ENCODE measurements at places on chromosomes 1 and 21.
A peak's percentile ranks its signal among the peaks of the same experiment; 100 is the strongest.

GRCh38 chr21:10627316-10627863 lies 106.0 kb downstream of the TPTE start:
- DNase-seq, result no peak

- no peak for DNase-seq
Observed at GRCh38 chr1:29835406-29835805, 599.1 kb downstream of the PTPRU start.

DNA sequence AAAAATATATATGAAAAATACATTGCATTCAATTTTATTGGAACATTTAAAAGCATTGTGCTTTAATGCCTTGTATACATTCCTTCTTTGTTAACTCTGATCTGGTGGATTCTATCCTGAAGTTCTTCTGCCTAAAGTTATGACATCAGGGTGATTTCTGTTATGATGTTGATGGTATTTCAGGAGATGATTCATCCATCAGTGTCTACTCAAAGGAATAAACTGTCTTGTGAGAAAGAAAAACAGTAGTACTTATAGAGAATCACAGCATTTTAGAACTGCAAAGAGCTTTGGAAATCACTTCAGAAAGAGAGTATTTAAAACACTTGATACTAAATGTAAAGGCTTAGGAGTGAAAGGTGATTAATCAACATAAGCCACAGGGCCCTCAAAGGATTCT lies 155.7 kb downstream of the PTPRC start:
- no peak for DNase-seq

GRCh38 chr1:145695821-145696629 lies 11.1 kb downstream of the PDZK1 start:
- DNase-seq, result no peak

DNA sequence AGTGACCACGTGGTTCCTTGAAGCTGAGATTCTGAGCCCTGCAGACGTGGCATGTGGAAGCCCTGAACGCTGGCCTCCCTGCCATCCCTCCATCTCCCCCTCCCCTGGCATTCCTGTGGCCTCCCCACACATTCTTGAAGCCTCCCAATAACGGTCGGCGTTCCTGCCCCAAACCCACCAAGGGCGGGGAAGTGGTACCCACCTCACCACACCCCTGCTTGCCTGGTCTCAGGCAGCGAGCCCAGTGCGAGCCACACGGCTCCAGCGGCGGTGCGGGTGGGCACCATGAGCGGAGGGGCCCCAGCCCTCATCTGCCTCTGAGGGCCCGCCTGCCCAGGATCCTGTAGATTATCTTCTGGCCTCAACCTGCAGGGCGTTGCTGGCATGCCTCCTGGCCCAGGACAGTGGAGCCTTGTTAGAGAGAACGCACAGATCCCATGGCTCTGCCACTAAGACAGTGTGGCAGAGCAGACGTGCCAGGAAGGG lies 20.6 kb upstream of the PRELP start:
- no peak for DNase-seq

DNA sequence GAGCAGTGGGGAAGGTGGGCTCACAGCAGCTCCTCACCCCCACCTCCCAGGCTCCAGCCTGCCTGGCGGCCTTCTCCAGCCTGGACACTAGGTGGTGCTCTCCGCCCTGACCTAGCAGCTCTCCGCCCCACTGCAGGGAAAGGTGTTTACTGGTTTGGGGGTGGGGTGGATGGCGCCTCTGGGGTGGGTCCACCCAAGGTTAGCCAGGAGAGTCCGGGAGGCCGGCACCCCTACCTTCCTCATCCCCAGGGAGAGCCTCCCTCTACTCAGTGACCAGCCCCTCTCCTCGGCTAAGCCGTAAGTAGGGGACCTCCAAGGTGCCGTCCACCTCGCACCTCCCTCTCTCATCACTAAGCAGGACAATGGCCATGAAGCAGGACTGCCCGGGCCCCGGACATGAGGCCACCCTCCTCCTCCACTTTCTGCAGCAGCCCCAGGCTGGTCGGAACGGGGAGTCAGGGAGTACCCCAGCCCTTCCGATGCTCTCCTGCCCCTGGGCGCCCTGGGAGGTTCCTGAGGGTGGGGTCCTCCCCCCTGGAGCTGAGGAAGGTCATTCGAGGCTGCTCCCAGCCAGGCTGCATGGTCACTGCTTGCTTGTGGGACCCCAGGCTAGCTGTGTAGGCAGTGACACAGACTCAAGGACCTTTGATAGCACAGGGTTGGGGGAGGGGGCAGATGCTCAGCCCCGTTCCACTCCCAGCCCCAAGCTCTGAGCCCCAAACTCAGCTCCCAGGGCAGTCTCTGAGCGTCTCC lies 101.4 kb upstream of the VAMP3 start:
- DNase-seq, result no peak

GRCh38 chr21:33492571-33492970 lies 1.1 kb upstream of the DNAJC28 start:
- peak; percentile 34 for DNase-seq

GRCh38 chr1:48644905-48645605 lies 131.6 kb downstream of the BEND5 start:
- no peak for DNase-seq

- no peak for DNase-seq
Observed at GRCh38 chr1:204473400-204473965, 21.1 kb downstream of the PIK3C2B start.

- DNase-seq, result no peak
Observed at GRCh38 chr1:58779801-58780382, 4.0 kb downstream of the JUN start.

- DNase-seq, result no peak
Observed at GRCh38 chr1:112027696-112028095, 38.2 kb upstream of the KCND3 start.

DNA sequence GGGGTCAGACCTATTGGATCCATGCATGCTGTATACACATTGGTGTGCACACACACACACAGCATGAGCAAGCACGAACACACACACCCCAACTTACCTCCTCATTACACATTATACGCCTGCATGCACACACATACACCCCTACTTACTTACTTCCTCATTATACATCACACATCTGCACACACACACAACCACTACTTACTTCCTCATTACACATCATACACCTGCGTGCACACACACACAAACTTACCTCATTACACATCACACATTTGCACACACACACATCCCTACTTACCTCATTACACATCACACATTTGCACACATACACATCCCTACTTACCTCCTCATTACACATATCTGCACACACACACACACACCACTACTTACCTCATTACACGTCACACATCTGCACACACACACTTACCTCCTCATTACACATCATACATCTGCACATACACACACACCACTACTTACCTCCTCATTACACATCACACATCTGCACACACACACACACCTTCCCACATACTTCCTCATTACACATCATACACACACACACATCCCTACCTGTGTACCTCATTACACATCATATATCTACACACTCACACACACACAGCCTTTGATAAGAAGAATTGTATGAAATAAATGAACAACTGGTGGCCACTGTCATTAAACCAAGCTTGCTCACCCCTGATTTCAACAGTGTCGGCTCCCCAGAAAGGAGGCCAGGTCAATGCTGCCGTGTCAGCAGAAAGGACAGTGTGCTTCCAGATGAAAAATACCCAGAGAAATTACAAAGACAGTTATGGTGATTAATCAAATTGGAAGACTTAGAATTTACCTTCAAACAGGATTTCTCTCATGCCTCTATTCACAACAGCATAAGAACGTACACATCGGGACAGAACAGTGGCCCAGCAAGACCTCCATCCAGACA lies 117.8 kb downstream of the SETD4 start:
- DNase-seq, result no peak

GRCh38 chr1:101131239-101131843 lies 105.5 kb upstream of the S1PR1 start:
- DNase-seq, result no peak

- no peak for DNase-seq
Observed at GRCh38 chr1:8858112-8858668, 20.3 kb downstream of the ENO1 start.

DNA sequence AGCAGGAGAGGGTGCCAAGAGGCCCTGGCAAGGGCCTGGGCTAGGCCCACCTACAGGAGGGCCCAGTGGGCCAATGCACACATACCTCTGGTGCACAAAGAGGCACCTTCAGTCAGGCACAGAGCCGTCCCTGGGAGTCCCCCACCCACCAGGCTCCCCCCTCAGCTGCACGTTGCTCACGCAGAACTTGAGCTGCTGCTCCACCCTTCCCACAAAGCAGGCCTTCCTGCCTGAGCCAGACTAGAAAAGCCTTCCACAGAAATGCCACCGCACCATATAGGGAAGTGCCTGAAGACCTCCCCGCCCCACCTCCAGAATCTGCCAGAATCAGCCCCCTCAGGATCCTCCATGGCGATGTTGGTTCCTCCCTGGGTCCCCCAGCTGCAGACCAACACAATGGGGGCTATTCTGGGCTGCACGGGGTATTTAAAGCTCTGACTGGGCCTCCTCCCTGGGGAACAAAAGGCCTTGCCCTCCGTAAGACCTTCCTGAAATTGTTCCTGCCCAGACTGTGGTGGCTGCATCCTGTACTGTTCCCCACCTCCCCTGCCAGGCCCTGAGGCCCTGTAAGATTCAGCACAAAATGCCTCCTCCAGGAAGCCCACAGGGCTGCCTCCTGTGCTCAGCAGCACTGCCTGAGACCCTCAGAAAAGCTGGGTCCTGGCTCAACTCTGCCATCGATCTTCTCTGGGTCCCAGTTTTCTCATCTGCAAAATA lies 27.2 kb downstream of the HSPG2 start:
- peak; percentile 59 for DNase-seq

GRCh38 chr1:26083208-26083607 lies 15.8 kb upstream of the TRIM63 start:
- DNase-seq, result no peak

DNA sequence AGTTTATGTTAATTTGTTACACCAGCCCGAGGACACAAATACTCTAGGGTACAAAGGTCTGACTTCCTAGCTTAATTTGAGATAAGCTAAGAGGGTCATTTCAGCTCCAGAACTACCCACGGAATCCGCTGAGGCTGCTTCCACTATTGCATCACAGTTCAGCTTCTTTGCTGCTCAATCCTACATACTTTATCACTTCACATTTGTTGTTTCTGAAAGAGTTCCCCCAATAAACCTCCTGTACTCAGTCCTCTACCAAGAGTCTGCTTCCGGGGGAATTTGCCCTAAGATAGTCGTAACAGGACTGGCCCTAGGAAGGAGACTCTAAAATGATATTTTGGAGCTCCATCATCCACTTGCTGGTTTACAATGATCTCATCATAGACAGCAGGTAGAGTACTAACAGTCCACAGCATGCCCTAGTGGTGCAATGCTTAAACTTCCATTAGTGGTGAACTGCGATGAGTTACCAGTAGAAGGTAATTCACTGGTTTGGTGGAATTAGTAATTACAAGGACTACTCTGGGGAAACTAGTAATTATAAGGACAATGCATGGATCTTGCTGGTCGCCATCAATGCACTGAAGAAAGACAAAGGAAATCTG lies 229.3 kb downstream of the USH2A start:
- no peak for DNase-seq

- DNase-seq, result no peak
Observed at GRCh38 chr1:10504249-10504648, 29.5 kb downstream of the PEX14 start.

Data from fibroblast of skin of left biceps (primary cell).